H4 (cell line): ENCODE measurements at places on chromosomes 7 and 10.
A peak's percentile ranks its signal among the peaks of the same experiment; 100 is the strongest.

GRCh38 chr10:49679480-49679893, at the start of gene C10orf53:
Gene C10orf53, plus strand, starts transcription at chr10:49679651. Its CDS starts 47 bp downstream, at chr10:49679698.
- DNase-seq = no peak

DNA sequence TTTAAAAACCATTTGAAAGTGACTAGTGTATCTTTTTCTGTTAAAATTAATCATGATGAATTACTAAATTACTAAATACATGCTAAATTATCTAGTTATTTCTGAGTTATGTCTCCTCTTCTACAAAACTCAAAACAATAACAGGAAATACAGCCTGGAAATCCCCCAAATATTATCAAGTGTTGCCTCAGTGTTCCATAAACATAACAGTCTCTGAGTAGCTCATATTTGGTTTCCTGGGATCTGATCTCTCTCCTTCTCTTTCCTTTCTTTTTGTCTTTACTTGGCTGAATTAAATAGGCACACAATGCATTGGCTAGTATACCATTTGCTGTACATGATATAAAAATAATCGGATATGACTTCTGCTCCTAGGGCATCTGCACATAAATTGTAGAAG, 277.6 kb upstream of the IGFBP3 start:
- no peak for DNase-seq

GRCh38 chr10:5697342-5697741, 12.7 kb downstream of the TASOR2 start:
- no peak for DNase-seq

- DNase-seq = no peak
Observed at GRCh38 chr10:128122931-128123330, 3.3 kb downstream of the MKI67 start.

DNA sequence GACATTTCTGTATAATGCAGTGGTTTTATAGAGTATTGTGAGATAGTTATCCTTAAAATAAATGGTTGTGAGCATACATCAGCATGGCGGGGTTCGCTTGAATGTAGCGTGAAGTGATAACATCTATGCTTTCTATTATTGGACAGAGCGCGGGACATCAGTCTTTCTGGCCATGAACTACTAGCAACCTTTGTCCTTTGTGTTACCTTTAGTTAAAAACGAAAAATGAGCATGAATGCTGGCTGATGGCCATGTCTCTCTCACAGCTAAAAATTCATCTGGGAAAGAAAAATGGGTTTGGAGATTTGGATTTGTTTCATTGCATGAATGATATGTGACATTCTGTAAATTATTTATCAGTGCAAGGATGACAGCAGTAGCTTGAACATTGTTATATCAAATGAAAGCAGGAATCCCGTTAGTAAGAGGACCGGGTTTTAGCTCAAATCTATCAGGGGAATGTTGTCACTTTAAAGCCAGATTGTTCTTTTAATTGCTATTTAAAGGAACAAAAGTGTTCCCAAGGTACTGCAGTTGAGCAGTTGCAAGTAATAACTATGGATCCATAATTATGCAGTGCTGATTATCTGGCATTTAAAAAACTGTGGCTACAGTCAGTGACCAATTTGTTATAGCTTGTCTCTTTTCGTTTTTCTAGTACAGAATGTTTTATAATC, 131.0 kb downstream of the KAT6B start:
- DNase-seq = no peak

DNA sequence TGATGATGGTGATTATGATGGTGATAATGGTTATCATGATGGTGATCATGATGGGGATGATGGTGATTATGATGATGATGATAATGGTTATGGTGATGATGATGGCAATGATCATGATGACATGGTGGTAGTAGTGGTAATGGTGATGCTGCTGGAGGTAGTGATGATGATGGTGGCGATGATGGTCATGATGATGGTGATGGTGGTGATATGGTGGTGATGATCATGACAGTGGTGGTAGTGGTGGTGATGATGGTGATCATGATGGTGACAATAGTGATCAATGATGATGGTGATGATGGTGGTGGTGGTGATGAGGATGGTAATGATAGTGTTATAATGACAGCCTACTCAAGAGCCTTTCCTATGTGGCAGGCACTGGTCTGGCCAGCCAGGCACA, 31.8 kb upstream of the DPYSL4 start:
- no peak for DNase-seq

- DNase-seq = no peak
Observed at GRCh38 chr7:134926396-134926795, 59.9 kb upstream of the AGBL3 start.

GRCh38 chr7:138212314-138212713, 136.1 kb downstream of the AKR1D1 start:
- no peak for DNase-seq

DNA sequence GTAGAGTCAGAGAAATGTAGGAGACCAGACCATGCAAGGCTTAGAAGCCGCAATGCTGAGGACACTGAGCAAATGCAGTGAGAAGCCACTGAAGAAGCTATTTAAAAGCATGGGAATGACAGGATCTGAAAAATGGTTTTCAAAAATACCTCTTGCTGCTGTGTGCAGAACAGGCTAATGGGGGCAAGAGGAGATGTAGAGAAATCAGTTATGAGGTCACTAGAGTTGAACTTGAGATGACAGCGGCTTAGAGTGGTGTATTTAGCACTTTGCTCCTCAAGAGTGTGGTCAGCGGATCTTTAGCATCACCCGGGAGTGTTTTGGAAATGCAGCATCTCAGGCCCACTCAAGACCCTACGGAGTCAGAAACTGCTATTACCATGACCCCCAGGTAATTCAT, 48.8 kb downstream of the KIAA1549 start:
- DNase-seq = no peak

DNA sequence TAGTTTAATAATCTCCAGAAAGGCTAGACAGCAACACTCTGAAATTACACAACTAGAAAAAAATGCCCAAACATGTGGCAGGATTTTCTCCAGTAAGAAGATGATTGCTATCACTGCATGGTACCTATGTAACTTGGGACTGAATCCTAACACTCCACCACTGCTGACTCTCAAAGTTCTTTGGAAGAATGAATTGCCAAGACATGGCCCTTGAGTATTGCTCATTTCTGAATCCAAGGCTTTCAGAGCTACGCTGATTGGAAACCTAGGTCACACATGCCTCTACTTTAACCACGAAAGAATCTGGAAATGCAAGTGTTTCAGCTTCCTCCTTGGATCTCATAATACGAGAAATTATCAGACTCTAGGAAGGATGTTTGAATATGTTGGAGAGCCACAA, 167.5 kb upstream of the CELF2 start:
- no peak for DNase-seq

GRCh38 chr10:52488606-52489485, 174.8 kb downstream of the DKK1 start:
- DNase-seq = no peak

DNA sequence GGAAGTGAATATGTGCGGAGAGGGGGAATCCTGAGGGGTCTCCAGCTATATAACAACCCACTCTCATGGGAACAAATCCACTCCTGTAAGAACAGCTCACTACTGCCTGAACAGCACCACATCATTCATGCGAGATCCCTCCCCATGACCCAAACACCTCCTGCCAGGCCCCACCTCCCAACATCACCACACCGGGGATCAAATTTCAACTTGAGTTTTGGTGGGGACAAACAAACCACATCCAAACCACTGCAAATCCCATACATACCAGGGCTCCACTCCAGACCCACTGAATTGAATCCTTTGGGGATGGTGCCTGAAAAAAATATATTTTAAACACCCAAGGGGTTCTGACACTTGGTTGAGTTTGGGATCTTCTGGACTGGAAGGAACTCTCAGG, 181.5 kb upstream of the PLXNA4 start:
- DNase-seq = peak; percentile 49

DNA sequence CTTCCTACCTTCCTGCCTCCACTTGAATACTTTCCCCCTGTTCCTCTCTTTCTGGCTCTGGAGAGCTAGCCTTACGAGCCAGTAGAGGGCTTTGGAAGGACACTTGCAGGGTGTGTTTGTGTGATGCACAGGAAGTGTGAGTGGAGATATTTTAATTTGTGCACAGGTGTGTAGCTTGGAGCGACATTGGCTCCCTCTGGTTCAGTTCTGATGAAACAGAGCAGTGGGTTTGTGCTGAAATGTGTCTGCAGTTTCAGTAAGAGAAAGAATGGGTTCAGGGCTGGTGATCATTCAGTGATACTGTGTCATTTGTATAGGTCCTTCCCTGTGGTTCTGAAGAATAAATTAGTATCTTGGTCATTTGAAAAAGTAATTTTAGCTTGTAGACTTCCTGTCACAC, 86.9 kb downstream of the SND1 start:
- no peak for DNase-seq

- DNase-seq = no peak
Observed at GRCh38 chr10:117534321-117535297, 7.9 kb upstream of the EMX2 start.

- DNase-seq = peak; percentile 31
Observed at GRCh38 chr10:89337484-89337883, 9.7 kb downstream of the IFIT3 start.

- no peak for DNase-seq
Observed at GRCh38 chr10:111650088-111650487, 533.5 kb downstream of the GPAM start.

GRCh38 chr7:80770675-80771081, 132.2 kb downstream of the CD36 start:
- DNase-seq = no peak

DNA sequence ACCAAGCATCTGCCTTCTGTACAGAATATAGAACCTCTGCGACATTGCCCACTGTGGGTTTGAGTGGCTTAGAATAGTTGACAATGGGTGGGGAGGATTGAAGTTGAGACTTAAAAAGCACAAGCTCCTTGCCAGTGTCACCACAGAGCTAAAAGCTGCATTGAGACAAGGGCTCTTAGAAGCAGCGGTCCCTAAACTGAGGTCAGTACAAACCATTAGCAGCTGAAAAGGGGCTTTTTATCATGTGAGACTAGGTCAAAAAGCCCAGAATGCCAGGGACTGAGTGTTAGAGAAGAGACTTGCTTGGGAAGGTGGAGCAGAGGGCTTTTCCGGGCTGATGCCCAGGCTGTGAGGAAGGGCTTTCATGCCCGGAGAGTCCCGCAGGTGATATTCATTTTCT, 91.3 kb downstream of the POU6F2 start:
- DNase-seq = no peak

- no peak for DNase-seq
Observed at GRCh38 chr10:131654471-131655087, 246.2 kb upstream of the PPP2R2D start.

DNA sequence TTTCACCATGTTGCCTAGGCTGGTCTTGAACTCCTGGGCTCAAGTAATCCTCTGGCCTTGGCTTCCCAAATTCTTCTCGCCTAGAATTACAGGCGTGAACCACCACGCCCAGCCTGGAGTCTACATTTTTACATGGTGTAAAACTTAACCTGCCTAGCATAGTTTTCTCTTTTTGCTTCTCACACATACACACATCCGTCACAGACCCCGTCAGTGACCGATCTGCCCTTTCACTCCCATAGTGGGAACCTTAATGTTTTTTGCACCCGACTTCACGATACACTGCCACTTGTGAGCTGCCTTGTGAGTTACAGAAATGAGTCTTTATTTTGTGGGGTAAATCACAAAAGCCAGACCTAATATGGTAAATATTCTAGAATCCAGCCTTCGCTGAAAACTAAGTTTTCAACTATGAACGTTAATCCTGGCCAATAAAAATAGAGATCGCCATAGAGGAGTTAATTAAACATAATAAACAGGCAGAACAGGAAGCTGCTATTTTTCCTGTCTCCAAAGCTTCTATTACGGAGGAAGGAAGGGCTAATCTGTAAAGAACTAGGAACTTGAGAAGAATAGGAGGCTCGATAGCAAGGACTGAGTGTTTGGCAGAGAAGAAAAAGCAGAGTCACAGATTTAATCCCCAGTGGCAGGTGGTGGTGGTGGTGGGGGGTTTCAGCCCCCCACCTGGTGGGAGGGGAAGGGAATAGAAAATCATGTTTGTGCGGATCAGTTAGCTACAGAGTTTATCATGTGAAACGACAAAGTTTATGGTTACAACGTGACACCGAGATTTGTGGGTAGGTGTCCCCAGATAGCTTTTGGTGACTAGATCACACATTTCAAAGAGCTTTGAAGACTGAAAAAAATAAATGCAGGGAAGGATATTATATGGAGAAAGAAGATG, 14.7 kb upstream of the FAM171A1 start:
- no peak for DNase-seq

DNA sequence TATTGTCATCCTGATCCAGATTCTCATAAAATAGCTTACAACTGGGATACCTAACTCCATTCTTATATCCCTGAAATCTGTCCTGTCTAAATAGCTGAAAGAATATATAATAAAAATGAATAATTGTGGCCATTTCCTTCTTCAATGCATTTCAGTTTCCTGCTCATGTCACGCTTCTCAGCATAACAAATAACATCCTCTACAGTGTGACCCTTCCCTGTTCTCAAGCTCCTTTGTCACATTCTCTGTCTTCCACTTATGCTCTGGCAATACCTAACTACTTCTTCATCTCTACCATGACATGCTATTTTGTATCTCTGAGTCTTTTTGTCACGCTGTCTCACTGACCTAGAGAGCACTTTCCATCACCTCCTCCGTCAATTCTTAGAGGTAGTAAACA, 884.1 kb upstream of the LRRTM3 start:
- DNase-seq = no peak

DNA sequence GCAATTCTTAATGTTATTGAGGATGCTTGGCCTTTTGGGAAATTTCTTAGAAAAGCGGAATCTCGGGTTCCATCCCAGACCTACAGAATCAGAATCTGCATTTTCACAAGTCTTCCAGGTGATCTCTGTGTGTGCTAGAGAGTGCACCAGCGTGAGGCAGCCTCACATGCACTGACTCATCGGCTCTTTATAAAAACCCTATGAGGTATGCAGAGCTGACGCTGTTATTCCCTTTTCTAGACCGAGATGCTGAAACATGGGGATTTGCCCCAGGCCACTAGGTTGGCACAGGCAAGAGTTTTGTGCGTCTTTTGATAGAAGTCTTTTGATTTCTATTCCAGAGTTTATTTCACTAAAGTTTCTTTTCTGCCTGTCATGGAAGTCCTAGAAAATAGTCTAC, 61.2 kb downstream of the CDCA7L start:
- DNase-seq = no peak

GRCh38 chr10:89204621-89205185, 2.4 kb downstream of the CH25H start:
- DNase-seq = no peak

DNA sequence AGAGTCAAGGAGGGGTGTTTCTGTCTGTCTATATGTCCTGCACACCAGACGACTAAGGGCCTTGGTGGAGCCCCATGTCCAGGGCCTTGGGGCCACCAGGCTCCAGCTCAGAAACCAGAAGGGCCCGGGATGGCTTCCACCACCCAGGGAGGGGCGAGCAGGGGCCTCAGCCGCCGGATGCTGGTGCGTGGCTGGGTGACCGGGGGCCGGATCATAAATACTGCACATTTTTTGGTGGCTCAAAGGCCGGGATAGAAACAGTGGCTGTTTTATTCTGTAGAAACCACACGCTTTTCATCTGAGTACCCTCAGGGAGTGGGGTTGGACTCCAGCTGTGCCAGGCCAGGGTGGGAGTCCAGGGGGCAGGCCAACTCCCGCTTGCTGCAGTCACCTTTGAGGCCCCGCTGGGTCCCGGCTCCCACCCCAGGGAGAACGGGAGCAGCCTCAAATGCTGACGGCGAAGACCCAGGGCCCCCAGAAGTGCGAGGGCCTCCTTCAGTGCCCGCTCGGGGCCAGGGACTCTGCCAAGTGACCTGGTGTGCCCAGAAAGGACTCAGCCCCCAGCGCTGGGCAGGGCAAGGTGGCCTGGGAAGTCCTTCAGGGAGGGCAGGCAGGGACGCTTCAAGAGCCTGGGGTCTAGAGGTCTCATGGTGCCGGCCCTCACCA, 28.2 kb downstream of the PDGFA start:
- DNase-seq = no peak
